ENCODE measurements at places on chromosomes 4 and X.

- no peak for DNase-seq
Measured at GRCh38 chr4:67770422-67770821, 16.2 kb upstream of the GNRHR start.

DNA sequence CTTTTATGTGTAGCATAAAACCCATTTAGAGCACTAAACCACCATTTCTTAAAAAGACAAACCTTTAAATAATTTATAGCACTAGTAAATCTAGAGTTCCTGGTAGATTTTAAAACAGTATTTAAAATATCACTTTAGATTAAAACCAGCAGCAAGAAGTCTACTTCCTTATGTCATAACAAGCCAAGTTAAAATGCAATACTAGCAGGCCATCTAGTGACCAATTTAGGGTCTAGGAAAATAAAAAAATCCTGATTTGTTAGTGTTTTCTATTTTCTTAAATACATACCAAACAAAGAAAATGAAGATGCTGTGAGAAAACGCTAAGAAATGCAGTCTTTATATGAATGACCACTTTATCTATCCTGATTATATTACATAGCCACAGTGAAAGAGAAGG lies 53.9 kb downstream of the PAPSS1 start:
- no peak for DNase-seq

- no peak for DNase-seq
Measured at GRCh38 chr4:155629183-155629825, 37.3 kb upstream of the GUCY1A1 start.

- DNase-seq = no peak
Measured at GRCh38 chr4:78661921-78662521, 110.5 kb downstream of the ANXA3 start.

DNA sequence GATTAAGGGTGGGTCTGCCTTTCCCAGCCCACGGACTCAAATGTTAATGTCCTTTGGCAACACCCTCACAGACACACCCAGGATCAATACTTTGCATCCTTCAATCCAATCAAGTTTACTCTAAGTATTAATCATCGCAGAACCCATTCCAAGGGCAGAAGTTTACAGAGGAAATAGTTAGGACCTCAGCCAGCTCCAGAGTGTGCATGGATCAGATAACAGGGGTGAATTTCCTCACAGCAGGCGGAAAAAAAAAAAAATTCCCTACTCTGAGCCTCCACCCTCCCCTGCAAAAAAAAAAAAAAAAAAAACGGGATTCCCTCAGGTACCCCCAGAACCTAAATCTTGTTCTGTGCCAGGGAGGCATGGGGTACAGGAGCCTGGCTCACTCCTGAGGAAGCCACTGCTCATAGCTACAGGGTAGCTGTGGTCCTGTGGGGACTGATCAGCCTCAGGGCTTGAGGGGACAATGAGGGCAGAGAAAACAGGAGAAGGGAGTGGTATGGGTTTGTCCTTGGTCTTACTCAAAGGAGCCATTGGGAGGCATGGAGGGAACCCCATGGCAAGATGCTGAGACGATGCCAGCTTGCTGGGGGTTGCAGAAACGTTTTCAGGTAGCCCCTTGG lies 113.0 kb downstream of the DHRSX start:
- no peak for DNase-seq

GRCh38 chr4:49063670-49064069 lies 77.6 kb downstream of the CWH43 start:
- DNase-seq = no peak

GRCh38 chrX:129719931-129720530 lies 18.7 kb upstream of the XPNPEP2 start:
- no peak for DNase-seq

- no peak for DNase-seq
Measured at GRCh38 chrX:21989384-21989783, 42.7 kb upstream of the PHEX start.

DNA sequence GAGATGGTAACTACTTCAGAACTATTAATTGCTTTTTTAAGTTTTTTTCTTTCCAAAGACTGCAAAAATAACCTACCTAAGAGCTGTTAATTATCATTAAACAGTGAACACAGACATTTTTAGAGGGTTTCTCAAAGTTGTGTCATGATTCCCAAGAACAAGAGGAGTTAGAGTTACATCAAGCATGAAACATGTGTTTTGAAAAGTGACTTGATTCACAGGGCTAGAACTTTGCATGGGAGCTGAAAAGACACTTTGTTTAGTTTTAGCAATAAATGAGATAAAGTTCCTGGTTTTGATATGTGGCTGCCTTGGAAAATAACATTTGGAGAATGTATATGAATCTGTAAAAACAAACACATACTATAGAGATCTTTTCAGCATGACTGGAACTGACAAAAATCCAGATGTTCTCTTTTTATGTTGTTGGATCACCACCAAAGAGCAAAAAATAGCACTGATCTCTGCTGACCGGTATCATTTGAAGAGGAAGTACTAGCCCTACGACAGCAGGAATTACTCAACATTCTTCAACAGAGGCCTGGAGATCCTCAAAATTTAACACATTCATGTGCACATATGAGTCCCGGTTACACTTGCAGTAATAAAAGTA lies 173.0 kb upstream of the PCDH18 start:
- no peak for DNase-seq

GRCh38 chr4:185396724-185397385 lies at the start of gene ANKRD37:
ANKRD37 (plus strand) TSS chr4:185396841; CDS start chr4:185396924, 83 bp downstream.
- DNase-seq = peak; percentile 26

DNA sequence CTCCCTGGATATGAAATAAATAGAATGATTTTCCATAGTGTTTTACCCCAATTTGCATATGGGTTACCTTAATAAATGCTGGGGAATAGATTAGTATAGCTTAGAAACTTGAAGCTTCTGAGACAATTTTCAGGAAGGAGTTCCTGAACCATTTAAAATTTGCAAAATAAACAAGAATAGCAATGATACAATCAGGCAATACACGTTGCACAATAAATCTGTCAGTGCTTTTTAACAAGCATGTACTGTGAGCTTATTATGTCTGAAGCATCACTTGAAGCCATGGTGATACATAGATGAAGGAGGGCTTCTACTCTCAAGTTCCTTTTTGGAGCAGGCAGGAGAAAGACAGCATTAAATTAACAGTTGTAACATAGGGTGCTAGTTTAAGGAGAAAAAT lies 84.2 kb upstream of the WDFY3 start:
- DNase-seq = no peak

- no peak for DNase-seq
Measured at GRCh38 chr4:32864713-32865351, 2144.7 kb downstream of the PCDH7 start.

GRCh38 chrX:86369847-86370630 lies 221.8 kb downstream of the DACH2 start:
- DNase-seq = no peak

DNA sequence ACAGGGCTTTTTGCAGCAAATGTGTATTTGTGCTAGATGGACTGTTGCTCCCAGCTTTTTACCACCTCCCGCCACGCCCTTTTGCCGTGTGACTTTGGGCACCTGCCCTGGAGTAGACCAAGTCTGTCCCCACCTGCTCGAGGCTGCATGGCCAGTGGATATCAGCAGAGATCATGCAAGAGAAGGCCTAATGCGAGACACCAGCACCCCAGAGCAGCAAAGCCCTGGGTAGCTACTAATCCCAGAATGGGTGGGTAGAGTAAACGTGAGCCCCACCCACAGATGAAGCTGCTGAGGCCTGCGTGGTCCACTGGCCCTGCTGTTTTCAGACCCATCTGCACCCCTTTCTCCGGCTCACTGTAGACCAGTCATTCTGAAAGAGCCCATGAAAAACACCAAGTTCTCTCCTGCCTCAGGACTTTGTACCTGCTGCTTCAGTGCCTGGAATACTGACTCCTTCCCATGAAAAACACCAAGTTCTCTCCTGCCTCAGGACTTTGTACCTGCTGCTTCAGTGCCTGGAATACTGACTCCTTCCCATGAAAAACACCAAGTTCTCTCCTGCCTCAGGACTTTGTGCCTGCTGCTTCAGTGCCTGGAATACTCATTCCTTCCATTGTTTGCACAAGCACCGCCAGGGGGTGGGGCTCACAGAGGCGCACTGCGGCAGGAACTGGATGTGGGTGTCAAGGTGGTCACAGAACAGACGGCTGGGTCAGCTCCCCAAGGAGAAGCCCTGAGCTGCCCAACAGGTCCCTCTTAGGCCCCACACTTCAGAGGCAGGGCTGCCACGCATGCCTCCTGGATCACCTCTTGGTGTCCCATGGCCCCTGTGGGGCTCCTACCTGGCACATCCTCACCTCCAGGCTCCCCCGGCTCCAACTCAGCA lies 5.1 kb upstream of the TNIP2 start:
- DNase-seq = no peak

DNA sequence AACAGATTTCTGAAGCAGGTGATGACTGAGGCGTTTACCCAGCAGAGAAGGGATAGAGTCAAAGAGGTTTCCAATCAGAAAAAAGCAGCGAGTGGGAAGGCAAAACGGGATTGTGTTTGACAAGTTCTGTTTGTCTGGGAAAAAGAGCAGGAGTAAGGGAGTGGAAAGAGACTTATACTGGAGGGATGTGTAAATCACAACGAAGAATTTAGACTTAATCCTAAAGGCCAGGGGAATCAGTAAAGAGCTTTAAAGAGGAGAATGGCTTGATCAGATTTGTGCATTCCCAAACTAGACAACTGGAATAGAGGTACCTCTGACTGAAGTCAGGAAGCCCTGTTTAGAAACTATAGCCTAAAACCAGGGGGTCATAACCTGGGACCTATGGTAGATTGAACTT lies 31.5 kb upstream of the LRBA start:
- no peak for DNase-seq

DNA sequence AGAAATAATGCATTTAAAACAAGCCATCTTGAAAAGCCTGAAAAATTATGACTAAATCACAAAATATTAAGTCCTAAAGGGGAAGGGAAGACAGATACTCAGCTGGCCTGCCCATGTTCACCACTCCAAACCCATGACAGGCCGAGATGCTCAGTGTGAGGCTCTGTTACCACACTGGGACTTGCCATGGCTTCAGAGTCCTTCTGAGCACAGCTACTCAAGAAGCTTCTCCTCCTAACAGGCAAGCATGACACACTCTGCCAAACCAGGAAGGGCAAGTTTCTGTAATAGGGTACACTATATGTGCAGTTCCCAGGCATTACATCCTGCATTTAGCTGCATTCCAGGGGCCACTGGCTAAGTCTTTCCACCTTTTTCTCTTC lies 34.0 kb upstream of the CYBB start:
- no peak for DNase-seq

- no peak for DNase-seq
Measured at GRCh38 chr4:180465364-180465763, 1777.8 kb upstream of the TENM3 start.

DNA sequence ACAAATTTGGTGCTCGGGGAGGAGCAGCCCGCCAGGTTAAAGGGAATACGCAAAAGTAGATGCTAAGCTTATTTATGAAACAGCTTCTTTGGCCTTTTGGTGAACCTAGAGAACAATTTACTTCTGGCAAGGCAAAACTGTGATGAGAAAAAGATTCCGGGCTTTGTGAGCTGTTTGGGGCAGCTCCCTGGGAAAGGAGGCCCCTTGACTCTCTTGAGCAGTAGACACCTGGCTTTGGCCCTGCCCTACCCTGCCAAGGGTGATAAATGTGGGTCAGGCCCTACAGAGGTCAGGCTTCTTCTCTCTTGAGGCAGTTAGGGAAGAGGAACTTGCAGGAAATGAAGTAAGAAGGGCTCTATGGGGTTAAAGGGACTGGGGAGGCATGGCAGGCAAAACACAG lies 509.6 kb downstream of the MID1IP1 start:
- no peak for DNase-seq

- DNase-seq = no peak
Measured at GRCh38 chr4:159401226-159401712, 298.4 kb downstream of the RAPGEF2 start.

GRCh38 chr4:110294165-110294564 lies 95.8 kb upstream of the ELOVL6 start:
- DNase-seq = no peak

DNA sequence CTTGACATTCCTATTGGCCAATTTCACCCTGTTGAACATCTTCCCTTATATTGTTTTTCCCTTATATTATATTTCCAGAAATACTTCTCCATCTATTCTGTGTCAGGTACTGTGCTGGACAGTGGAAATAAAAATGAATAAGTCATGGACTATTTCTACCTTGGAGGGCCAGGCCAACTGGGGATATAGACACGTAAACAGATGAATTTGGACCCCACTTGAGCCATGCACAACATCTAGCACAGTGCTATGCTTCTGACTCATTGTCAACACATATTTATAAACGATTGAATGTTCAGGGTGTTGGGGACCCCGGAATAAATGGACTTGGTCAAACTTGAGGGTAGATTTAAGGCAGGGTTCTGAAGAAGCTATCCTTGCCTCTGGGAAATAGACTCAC lies 111.1 kb downstream of the ANK2 start:
- no peak for DNase-seq

- no peak for DNase-seq
Measured at GRCh38 chr4:128363966-128364365, 76.4 kb upstream of the PGRMC2 start.

DNA sequence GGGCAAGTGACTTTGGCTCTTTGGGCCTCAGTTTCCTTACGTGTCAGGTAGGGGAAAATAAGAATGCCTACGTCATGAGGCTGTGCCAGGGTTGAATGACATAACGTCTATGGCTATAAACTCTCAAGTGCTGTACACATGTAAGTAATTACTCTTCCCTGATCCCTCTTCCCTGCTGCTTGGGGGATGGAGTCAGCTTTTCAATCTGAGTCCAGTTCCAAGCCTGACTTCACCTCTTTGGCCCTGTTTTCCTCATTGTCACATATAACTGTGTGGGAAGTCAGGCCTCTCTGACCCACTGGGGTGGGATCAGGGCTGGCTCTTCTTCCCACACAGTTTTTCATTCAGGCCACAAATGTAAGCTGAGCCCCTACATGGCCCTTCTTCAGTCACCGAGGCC lies 11.4 kb upstream of the CITED1 start:
- DNase-seq = no peak

DNA sequence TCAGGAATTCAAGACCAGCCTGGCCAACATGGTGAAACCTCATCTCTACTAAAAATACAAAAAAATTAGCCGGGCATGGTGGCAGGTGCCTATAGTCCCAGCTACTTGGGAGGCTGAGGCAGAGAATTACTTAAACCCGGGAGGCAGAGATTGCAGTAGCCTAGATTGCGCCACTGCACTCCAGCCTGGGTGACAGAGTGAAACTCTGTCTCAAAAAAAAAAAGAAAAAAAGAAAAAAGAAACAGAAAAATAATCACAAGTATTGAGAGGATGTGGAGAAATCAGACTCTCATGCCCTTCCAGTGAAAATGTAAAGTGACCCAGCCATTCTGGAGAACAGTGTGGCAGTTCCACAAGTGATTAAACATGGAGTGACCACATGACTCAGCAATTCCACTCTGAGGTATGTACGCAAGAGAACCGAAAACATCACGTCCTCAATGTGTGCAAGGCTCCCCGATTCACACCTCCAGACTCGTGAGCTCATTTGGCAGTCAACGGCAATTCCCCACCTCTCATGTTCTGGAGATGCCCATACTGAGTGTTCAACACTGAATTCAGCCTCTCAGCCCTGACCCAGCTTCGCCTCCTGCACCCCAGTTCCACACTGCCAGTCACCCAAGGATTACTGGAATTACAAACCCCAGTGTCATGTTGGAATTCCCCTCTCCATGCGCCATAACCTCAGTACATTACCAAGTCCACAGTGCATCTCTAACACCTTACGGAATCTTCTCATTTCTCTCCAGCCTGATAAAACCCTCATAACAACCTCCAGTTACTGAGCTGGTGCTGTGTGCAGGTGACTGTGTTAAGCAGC lies 21.1 kb downstream of the ACOX3 start:
- no peak for DNase-seq

- DNase-seq = peak; percentile 31
Measured at GRCh38 chr4:110198049-110198434, 373 bp downstream of the ELOVL6 start.

GRCh38 chrX:21412883-21413282 lies 38.7 kb downstream of the CNKSR2 start:
- no peak for DNase-seq

All from activated T-cell treated with anti-CD3 and anti-CD28 coated beads, Interleukin-2, amount 50 U/mL, for 1 hour (primary cell).